Stimulated activated CD4-positive, alpha-beta T cell treated with anti-CD3 and anti-CD28 coated beads, TNF-alpha, amount 100 ng/mL, for 48 hours (primary cell): ENCODE measurements at places on chromosomes 12 and 14.
A peak's percentile ranks its signal among the peaks of the same experiment; 100 is the strongest.

DNA sequence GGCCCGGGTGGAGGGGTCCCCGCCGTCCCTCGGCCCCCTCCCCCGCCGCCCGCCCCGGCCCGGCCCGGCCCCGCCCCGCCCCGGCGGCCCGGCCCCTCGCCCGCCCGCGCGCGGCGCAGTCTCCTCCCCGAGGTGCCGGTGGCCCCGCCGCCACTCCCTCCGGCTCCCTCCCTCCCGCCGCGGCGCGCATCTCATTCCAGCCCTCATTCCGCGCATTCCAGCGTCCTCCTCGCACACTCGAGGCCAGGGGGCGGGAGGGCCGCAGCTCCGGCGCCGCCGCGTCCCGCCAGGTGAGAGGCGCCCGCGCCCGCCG is at the start of gene TEAD4:
TEAD4 (plus strand) TSS at position 206 of the 313 bp plus-strand sequence.
- peak; percentile 11 for DNase-seq

DNA sequence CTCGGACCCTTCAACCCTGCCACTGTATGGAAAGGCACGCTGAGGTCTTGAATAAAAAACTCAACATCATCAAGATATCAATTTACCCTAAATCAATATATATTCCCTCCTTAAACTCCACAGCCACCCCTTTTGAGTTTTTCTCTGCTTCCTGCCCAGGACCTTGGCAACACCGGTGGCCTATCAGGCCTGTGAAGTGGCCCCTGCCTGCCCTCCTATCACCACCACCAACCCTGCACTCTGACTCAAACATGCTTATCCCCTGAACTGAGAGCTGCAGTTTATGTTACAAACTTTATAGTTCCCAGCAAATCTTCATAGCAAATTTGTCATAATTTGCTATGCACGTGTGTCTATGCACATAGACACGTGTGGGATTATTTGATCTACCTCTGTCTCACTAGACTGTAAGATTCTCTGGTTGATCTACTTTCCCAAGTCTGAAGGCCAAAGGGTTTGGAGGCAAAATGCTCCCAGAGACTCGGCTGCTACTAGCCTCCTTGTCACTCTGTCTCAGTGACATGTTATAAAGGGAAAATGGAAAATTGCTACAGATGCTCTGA is 63.4 kb downstream of the SPTB start:
- DNase-seq: no peak

GRCh38 chr12:18261273-18261672 is at the start of gene PIK3C2G:
Gene PIK3C2G (plus strand): TSS chr12:18261518. CDS start chr12:18282082, 20,564 bp downstream.
- no peak for DNase-seq

DNA sequence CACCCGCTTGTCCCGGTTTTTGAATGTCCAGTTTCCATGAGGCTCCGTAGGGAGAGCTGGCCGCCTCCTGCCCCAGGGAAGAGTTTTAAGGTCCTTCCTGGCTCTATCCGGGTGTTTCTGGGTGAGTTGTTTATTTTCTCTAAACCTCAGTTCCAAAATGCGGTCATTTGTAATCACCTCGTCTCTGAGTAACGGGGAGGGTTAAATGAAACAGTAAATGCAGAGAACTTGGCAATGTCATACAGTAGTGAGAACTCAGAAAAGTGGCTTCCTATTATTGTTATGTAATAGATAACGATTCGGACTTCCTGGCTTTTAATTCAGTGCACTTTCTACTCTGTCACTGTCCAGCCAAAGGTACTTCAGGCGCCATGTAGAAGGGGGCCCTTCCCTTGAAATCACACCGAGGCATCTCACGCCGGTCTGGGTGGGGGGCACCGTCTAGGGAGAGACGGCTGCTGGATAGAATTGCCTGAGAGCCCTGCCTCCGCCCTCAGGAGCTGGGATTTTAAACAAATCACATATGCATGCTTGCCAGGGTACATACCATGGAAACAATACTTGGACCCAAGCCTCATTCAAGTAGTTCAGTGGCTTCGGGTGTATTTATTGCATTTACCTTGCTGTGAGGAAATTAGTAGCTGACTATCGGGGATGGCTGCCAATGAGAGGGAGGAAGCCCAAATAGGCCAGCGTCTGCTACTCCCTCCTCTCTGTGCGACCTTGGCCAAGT is 26.4 kb downstream of the NOS1 start:
- no peak for DNase-seq

DNA sequence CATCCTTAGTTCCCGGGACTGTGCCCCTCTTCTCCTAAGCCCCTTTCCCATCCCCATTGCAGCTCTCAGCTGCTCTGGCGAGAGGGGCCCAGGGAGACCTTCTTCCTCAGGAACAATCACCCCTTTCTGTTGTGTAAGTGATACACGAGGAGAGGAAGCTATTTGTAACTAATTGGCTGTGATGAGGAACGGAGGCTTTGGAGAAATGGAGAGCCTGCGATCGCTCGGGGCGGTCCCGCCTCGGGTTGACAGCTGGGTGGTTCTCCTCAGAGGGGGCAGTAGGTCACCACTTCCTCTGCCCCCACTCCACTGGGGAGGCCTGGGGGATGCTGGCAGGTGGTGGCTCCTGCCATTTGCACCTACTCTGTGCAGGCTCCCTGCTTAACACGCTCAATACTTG is 6.6 kb upstream of the PGF start:
- DNase-seq: no peak

- no peak for DNase-seq
Observed at GRCh38 chr14:90576581-90576980, 179.8 kb downstream of the CALM1 start.

DNA sequence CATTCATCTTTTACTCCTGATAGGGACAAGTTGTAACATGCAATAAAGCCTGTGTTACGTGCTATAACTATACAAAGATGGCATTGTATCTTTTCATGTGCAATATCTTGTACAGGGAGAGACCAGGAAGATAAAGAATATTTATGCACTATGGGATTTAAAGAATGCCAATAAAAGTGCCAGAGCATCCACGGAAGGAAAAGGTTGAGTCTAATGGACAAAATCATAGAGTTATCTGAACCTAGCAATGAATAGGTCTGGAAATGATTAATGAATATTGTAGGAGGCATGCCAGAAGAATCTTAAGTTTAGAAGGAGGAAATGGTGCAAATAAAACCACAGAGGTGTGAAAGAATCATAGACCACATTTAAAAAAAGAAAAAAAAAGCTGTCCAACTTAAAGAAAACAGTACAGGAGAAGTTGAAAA is 263.9 kb downstream of the KCNC2 start:
- no peak for DNase-seq

DNA sequence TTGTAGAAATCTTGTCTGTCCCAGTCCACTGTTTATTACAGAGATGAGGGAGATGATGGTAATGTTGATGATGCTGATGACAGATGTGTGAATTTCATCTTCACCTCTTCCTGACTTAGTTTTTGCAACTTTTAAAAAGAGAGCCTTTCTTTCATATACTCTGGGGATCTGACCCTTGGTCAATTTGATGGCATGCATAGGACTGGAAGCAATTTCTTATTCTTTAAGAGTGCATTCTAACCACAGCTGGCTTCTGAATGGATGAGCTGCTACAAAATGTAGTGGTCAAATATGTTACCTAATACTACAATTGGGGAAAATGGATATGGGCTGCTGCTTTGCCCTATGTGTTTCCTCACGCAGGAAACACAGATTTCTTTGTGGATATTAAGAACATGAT is 80.8 kb downstream of the MYRFL start:
- no peak for DNase-seq

DNA sequence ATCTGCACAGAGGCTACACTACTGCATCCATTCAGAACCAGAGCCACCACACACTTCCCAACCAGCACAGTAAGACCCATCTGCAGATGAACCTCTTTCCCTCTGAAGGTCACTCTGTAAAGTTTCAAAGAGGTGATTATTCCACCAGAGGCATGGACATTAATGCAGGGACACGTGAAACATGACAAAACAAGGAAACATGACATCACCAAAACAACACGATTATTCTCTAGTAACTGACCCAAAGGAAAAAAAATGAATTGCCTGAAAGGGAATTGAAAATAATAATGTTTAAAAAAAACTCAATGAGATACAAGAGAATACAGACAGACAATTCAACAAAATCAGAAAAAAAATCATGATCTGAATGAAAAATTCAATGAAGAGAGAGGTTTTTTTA is 139.1 kb downstream of the RERGL start:
- DNase-seq: no peak

- no peak for DNase-seq
Observed at GRCh38 chr14:96799489-96800054, 2.4 kb downstream of the VRK1 start.

DNA sequence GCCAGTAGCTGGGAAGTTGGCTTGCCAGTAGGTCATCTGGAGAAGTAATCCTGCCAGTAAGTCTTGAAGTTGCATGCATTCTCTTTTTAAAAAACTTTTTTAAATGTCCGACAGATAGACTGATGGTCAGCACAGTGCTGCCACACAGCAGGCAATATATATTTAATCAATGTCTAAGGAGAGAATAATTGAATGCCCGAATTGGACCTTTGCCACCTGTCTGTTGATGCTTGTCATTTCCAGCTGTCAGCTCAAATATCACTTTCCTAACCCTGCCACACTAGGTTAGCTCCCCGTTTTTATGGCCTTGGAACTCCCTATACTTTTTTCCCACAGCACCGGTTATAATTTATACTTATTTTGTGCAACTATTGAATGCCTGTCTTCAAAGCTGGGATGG is 2.1 kb upstream of the SLC15A4 start:
- DNase-seq: no peak

DNA sequence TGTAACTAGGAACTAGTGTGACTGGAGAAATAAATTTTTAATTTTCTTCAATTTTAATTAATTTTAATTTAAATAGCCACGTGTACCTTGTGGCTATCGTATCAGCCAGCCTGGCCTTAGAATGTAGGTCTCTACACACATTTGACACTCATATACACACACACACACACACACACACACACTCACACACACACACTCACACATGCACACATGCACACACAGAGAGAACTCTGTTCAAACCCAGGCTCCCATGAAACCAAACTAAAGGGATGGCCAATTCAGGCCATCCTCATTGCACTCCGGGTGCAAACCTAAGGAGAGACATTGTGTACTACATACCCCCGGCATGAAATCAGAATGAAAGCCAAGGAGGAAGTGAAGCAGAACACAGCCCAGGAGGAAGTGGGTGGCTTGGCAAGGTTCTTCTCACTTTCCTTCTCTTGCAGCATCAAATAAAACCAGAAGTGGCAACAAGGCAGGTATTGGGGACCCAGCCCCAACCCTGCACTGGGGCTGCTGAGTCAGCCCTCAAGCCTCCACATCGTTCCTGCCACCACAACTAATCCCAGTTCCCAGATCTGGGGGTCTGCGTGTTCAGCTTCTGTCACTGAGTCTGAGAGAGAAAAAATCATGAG is 26.2 kb upstream of the CHPT1 start:
- DNase-seq: no peak

DNA sequence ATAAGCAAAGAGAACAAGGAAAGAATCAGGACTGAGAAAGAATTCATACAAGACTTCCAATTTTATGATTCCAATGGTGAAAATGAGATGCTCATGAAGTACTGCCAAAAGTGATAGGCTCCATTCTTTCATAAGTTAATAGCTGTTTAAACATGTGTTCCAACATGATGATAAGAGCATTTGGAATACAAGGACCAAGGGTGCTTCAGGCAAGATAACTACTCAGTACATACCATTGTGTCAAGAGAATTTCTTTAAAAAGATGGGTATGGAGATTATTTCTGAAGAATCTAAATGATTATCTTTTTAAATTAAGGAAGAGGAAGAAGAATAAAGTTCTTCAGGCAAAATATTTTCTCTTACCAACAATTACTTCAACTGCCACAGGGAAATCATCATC is 258.1 kb downstream of the MED13L start:
- no peak for DNase-seq

GRCh38 chr14:73736842-73737241 is 22.7 kb upstream of the PNMA1 start:
- DNase-seq: no peak

GRCh38 chr12:91052026-91052425 is 5.8 kb downstream of the KERA start:
- no peak for DNase-seq

DNA sequence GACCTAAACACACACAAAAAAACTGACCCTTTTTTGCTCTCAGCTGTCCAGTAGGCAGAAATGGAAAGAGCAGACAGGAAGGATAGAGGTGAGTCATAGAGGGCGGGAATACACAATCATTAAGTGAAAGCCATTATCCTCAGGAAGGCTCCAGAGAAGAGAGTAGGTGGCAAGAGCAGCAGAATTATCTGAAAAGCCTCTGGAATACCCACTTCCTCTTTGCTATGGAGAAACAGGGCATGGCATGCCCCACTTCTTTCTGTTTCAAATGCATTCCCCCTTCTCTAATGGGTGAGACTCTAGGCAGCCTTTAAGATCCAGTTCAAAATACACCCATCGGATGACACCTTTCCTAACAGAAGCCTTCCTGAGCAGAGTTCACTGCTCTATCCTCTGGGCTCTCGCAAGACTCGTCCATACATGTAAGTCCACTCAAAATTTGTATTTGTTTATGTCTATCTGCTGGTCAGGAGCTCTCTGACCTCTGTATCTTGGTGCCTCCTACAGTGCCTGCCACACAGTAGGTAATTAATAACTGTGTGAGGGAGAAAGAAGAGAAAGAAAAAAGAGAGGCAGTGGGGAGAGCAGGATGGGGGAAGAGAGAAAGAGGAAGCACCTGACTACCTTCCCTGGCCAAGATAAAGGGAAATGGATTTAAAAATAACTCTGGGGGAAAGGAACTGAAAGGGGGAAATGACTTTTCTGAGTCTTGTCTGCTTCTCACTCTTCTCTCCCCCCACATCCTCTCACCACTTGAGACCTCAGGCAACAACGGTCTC is 8.5 kb downstream of the KLHL33 start:
- DNase-seq: no peak

DNA sequence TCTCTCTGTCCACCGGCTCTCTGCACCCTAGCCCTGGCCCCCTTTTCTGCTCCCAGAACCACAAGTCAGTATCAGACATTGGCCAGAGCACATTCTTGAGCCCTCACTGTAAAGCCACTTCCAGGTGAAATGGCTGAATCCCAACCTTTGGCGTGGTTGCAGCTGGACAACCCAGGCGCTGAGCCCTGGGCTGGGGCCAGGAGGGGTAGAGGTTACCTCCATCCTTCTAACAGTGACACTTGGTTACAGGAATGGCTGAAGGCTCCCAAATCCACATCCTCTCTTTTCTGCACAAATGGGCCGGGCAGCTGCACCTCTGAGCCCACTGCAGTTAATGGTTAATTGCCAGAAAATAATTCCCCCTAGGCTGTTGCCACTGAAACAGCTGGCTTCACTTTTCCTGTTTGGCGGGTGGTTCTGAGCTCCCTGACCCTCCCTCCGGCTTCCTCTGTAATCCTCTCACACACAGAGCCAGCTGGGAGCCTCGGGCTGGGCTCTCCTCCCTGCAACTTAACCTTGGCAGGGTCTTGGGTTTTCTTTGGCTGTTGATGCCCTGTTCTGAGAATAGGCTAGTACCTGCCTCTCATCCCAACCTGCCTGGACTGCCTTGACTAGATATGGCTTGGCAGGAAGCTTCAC is 44.1 kb downstream of the TSPAN11 start:
- DNase-seq: no peak

GRCh38 chr14:80080601-80081000 is 130.7 kb downstream of the DIO2 start:
- no peak for DNase-seq

DNA sequence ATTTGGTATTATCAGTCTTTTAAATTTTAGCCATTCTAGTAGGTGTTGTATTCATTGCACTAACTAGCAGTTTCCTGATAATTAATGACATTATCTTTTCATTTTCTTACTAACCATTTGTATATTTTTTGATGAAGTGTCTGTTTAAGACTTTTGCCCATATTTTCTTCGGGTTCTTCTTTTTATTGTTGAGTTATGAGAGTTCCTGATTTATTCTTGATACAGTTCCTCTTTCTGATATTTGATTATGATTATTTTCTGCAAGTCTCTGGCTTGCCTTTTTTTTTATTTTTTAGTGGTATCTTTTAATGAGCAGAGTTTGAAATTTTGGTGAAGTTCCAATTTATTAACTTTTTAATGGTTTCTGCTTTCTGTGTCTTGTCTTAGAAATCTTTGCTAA is 6.2 kb upstream of the RNU6-7 start:
- DNase-seq: no peak
